ENCODE measurements at places on chromosomes 12 and 14.

DNA sequence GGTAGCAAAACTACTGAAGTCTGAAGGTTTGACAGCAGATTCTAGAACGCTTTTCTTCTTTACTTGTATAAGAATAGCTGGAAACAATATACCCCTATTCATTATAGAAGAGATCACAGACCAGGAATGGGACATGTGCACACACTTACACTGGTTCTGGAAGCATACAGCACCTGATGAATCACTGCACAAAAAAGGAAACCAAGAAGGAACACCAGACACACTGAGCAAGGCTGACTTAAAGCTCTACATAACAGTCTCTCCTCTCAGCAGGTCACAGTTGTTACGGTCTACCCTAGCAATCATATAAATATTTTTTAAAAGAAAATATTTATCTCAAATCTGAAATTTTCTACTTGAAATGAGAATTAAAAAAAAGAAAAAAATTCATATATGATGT lies 13.5 kb downstream of the ATP2B1 start:
- DNase-seq, result no peak

DNA sequence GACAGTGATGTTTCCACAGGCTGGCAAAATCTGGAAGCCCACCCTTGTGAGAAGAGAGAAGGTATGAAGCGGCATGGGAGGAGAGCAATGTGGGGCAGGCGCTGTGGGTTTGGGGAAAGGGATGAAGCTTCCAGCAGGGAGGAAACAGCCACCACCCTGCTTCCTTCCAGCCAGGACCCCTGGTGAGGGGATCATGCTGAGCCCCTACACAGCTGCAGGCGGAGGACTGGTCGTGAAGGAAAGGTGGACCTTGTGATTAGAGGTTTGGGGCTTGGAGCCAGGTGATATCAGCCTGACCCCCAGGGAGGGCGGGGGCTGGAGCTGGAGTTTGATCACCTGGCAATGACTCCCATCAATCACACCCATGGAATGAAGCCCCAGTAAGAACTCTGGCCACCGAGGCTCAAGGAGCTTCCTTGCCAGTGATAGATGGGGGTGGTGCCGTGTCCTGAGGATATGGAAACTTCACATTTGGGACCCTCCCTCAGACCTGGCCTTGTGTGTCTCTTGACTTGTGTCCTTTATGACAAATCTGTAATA lies 48.6 kb downstream of the RIMBP2 start:
- no peak for DNase-seq

GRCh38 chr12:110012137-110012536 lies 12.9 kb downstream of the ANKRD13A start:
- no peak for DNase-seq

GRCh38 chr12:110760204-110760609 lies 17.5 kb upstream of the PPP1CC start:
- no peak for DNase-seq

GRCh38 chr12:26651566-26652188 lies 181.3 kb downstream of the ITPR2 start:
- peak; percentile 80 for DNase-seq

Data from HAP-1 (cell line).